NCI-H526 (cell line): ENCODE measurements at places on chromosomes 11 and 22.

DNA sequence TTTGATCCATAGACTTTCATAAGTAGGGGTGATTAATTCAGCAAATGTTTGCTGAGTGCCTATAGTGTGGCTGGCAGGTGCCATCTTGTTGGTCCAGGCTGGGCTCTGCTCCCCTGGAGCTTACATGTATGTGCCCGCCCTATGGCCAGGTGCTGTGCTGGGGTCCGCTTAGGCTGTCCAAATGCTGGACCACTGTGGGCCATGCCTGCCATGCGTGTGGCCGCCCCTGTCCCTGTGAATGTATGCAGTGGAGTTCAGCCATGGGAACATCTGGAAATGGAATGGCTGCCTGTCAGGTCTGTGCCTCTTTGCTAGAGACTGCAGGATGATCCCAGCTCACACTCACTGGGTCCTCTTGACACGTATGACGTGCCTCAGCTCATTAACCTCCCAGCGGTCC lies 594.6 kb downstream of the TBC1D22A start:
- no peak for DNase-seq

DNA sequence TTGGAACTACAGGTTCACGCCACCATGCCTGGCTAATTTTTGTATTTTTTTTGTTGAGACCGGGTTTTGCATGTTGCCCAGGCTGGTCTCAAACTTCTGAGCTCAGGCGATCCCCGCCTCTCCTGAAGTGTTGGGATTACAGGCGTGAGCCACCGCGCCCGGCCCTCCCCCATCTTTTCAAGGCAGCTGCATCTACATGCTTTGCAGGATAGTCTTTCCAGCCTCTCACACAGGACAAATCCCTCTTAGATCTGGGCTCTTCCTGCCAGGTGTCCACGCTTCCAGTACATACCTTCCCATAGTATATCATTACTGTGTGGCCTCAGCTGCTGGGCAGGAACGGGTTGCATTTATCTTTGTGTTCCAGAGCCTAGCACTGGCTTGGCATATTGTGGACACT lies 49.7 kb downstream of the C11orf96 start:
- DNase-seq: no peak

- DNase-seq: no peak
These were observed 43.2 kb downstream of the IGLL5 start for GRCh38 chr22:22930571-22931556.

DNA sequence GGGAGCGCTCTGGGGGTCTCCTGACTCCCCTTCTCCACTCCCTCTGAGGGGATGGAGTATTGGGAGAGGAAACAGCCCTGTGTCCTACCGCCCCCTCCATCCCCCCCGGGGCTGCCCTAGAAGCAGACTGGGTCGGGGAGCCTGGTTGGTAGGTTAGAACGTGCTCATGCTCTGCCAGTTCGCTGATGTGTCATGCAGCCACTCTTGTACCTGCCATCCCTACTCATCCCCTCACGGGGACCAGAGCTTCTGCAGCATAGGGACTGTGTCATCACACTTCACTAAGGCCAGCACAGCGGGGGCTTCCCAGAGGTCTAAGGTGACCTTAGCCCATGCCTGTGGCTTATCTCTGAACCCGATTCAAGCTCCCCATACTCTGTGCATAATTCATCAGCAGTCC lies 4.7 kb downstream of the KCNJ1 start:
- DNase-seq: no peak

DNA sequence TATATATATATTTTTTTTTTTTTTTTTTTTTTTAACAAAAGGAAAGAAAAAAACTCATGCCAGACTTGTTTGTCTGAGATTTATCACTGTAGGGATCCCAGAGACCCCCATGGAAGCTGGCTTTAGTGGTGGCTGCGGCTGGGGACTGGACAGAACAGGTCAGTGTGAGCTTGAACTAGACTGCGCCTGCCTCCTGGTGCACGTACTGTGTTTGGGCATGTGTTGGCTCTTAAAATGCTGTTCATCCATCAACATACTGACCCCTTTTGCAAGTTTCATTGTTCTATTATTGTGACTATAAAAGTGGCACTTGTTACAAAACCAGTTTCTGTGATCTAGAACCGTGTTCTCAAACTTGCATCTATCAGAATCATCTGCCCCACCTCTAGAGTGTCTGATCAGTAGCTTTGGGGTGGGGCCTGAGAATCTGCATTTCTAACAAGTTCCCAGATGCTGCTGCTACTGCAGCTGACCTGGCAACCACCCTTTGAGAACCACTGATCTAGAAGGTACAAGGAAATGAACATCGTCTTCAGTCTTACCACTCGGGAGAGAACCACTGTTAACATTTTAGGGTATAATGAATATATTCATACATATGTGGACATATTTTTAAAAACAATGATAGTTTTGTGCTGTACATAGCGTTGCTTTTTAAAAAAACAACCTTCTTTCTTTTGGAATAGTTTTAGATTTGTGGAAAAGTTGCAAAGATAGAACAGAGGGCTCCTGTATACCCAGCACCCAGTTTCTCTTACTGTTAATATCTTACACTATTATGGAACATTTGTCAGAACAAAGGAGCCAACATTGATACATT lies 54.0 kb downstream of the ZNRF3 start:
- no peak for DNase-seq

GRCh38 chr11:10937385-10937771 lies 79.5 kb upstream of the ZBED5 start:
- DNase-seq: no peak

DNA sequence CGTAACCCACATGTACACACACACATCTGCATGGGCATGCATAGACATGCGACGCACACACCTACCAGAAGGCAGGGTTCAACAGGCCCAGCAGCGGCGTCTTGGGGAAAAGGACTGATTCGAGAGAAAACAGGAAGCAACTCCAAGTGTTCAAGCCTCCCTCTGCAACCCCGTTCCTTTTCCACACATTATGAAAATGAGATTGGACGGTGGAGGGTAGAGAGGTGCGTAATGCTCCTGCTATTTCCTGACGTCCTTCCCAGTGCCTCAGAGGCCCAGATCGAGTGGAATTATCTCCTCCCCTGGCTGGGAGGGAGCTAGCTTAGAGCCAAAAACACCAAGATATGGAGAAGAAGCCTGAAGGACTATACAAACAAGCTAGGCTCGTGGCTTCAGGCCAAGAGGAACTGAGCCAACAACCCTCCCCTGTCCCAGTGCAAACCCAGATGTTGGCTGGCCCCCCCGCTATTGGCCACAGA lies 289.2 kb downstream of the MN1 start:
- no peak for DNase-seq

- no peak for DNase-seq
These were observed 34.6 kb downstream of the LGR4 start for GRCh38 chr11:27437829-27438594.
